Activated naive CD8-positive, alpha-beta T cell treated with anti-CD3 and anti-CD28 coated beads, Interleukin-2, amount 50 U/mL, for 16 hours (primary cell): ENCODE measurements at places on chromosomes 5 and 9.
A peak's percentile ranks its signal among the peaks of the same experiment; 100 is the strongest.

- peak; percentile 1 for DNase-seq
These were observed 507 bp downstream of the RICTOR start for GRCh38 chr5:39073767-39074016.

DNA sequence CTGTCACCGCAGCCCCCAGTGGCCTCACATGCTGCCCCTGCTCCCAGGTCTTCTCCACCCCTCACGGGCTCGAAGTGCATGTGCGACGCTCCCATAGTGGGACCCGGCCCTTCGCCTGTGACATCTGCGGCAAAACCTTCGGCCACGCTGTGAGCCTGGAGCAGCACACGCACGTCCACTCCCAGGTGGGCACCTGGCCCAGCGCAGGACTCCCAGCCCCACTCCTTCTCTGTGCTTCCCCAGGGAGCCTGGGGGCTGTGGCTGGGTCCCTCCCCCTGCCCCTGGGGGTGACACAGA lies 10.5 kb downstream of the GFI1B start:
- no peak for DNase-seq

DNA sequence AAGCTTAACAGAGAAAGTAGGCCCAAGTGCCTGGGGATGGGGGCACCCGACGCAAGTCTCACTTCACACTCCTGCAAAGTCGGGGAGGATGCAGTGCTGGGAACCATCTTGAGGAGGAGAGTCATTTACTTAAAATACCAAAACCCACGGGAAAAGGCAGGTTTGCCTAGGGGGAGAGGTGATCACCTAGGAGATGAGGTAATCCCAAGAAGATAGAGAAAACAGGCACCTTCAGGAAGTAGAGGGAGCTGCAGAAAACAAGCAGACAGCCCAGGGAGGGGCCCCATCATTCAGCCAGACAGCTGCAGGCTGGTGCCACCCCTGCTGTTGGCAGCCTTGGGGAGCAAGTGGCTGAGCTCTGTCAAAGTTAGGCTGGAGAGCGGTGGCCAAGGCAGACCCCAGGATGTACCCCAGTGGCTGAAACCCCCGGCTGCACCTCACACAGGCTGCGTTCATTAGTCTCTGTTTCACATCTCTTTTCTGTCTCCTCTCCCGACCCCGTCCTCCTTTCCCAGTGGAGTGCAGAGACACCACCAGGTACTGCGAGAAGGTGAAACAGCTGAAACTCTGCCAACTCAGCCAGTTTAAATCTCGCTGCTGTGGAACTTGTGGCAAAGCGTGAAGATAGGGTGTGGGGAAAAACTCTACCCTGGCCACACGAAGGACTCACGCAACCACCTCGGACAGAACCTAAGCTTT lies 124.9 kb downstream of the SAXO1 start:
- no peak for DNase-seq

DNA sequence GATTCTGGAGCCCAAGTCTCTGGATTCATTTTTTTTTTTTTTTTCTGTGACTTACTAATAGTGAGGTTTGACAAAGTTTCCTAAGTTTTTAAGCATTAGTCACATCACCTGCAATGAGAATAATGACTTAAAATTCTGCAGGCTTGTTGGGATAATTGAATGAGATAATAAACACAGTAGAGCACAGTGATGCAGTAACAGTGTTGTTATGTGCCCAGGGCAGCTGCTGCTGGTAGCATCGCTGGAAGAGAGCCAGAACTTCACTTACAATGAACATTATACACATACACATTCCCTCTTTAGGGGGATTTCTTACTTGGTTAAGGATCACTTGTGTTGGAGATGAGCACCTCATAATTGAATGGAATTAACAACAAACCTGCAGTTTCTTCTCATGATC lies 78.9 kb downstream of the ALDH7A1 start:
- DNase-seq, result no peak

GRCh38 chr5:31825518-31826068 lies 186.7 kb downstream of the PDZD2 start:
- DNase-seq, result no peak

DNA sequence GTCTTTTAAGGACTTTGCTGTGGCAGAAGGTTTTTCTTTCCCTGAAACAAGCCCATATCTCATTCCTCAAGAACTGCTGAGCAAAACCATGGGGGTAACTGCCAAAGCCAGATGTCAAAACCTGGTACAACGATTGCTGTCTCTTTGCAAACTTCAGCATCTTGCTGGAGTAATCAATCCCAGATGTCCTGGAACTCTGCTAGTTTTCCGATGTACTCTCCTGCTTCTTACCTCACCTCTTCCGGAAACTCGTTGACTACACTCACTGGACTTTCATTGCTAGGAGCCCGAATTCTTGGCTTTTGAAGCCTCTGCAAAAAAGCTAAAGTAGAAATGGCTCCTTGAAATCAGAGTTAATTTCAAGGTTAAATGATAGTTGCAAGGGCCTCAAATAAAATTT lies 23.3 kb downstream of the RAD1 start:
- no peak for DNase-seq
